ENCODE measurements at places on chromosomes 12 and 14.

DNA sequence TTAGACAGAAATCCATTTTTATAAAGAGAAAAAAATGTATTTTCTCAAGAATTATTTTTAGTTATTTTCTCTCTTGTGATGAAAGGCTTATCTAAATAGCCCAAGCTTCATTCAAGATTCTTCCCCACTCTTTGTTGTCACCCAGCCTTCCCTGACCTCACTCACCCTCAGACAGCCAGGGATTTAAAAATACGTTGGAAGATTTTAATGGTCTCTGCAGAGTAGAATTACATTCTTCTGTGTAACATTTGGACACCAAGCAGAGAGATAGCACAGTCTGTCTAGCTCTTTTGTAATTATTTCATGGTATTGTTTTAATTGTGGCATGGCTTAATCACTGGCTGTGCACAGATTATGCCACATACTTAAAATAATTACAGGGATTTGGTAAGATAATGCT lies 130.3 kb downstream of the IGF1 start:
- no peak for DNase-seq

- DNase-seq, result no peak
These were observed 149.5 kb upstream of the SLC38A2 start for GRCh38 chr12:46522071-46522470.

DNA sequence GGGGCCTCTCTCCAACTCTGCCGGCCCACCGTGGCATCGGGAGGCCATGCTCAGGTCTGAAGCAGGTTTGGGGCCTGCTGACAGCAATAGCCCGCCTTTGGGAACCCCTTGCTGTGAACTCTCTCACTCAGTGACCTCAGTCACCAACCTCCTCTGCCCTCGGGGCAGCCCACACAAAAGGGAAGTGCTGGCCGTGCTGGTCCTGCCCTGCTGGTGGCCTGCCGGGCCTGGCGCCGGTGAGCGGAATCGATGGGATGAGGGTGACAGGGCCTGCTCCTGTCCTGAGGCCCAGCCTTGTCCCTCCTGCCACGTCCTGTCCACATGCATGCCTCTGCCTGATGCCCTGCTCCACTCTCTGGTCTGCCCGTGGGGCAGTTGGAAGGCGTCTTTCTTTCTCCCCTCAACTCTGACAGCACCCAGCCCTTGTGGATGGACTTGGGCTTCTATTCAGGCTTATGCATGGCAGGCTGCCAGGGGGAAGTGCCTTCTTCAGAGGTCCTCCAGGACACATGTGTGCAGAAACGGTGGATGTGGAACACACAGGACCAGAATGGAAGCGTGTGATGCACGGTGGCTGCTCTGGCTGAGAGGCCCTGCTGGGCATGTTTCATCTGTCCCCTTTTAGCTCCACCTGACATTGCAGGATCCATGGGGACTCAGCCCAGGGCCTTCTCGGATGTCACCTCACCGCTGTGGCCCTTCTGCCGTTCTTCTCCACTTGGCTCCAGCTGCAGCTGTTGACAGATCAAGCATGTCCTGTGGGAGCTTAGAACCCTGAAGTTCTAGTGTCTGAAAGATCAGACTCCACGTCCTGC lies 31.9 kb downstream of the IL31 start:
- no peak for DNase-seq

DNA sequence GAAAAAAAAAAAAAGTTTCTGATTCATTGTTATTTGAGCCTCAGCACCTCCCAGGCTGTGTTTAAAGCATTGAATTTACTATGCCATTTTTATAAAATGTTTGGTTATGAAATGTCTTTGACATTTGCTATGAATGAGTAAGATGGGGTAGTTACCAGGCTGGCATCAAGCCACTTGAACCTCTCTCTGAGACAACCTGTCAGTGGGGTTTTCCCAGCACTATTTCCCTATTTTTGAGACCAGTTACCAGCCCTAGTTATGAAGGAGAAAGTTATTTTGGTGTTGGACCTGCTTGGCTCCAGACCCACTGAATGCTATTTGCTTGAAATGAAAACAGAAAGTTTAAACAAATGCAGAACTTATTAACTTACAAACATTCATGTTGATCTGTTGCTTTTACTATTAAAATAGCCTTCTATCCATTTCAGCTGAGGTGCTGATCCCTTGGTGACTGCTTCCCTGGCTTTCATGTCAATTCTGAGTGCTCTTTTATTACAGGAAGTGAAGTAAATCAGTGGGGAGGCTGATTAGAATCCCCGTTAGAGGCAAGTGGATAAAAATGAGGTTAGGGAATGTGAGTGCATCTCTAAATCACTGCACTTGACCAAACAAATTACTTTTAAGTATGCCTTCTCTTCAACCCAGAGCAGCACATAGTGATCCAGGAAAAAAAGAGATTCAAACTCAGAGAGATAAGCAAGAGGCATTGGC lies 37.8 kb downstream of the LLPH start:
- no peak for DNase-seq

- DNase-seq, result no peak
These were observed 100.5 kb downstream of the EXOC5 start for GRCh38 chr14:57168138-57168679.

DNA sequence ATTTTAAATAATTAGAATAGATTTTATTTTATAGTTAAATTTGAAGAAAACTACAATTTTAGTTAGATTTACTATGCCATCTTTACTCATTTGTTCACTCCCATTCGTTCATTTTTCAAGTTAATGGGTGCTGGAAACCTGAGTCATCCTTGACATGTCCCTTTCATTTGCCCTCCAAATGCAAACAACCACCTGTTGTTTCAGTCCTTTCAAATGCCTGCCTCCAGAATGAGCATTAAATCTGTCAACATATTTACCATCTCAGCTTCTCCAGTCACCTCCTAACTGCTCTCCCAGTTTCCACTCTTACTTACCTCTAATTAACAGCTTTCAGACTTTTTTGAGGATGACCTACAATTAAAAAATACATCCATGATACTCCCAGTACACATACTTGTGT lies 375.5 kb downstream of the RAD51B start:
- no peak for DNase-seq

GRCh38 chr14:79475887-79476532 lies 735.3 kb downstream of the DIO2 start:
- no peak for DNase-seq

DNA sequence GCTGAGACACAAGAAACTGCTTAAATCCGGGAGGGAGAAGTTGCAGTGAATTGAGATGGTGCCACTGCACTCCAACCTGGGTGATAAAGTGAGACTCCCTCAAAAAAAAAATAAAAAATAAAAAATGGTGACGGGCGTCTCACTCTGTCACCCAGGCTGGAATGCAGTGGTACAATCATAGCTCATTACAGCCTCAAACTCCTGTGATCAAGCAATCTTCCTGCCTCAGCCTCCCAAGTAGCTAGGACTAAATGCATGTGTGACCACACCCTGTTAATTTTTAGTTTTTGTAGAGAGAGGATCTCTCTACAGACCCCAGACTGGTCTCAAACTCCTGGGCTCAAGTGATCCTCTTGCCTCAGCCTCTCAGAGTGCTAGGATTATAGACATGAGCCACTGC lies 9.1 kb downstream of the SNX6 start:
- DNase-seq, result no peak

DNA sequence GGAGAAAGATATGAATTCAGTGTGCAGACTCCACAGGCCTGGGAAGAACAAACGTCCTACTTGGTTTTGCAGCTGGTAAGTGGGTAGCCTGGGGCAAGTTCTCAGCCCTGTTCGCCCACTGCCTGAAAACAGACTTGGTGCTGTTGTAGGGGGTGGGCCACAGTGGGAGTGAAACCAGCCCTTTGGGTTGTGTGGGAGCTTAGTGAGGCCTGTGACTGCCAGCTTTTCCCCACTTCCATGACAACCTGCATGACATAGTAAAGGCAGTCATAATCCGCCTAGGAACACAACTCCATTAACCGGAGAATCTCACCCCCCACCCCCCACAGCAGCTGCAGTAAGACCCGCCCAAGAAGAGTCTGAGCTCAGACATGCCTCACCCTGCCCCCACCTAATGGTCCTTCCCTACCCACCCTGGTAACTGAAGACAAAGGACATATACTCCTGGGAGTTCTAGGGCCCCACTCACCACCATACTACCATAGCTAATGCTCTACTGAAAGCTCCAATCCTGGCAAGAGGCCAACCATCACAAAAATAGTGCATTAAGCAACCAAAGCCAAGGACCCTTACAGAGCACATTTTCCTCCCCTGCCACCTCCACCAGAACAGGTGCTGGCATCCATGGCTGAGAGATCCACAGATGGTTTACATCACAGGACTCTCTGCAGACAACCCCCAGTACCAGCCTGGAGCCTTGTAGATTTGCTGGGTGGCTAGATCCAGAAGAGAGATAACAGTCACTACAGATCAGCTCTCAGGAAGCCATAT lies 39.8 kb upstream of the LMNTD1 start:
- no peak for DNase-seq

DNA sequence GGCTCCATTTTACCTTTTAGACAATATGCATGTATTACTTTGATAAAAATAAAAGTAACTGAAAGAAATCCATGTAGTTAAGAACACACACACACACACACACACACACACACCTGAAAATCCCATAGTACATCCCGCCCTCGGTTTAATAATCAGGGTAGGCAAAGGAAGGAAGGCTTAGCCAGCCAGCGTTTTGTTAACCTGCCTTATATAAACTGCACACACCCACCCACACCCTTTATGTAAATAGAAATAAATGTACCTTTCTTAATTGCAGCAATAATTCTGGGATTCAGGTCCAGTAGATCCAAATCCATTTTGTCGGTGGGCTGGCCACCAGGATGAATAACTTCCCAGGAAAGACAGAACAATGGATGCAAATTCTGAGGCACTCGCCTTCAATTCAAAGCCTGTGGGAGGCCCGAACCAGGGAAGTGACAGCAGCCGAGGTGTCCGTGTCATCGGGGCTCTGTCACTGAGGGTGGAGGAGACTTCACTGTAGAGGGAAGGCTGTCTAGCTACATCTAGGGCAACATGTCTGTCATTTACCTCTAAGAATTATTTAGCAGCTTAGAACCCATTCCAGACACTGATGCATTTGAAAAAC lies 4.4 kb downstream of the XRCC3 start:
- DNase-seq, result no peak

GRCh38 chr12:121139286-121139685 lies 6.6 kb downstream of the P2RX7 start:
- no peak for DNase-seq

GRCh38 chr14:99905121-99905520 lies 111.9 kb downstream of the EML1 start:
- DNase-seq, result no peak

DNA sequence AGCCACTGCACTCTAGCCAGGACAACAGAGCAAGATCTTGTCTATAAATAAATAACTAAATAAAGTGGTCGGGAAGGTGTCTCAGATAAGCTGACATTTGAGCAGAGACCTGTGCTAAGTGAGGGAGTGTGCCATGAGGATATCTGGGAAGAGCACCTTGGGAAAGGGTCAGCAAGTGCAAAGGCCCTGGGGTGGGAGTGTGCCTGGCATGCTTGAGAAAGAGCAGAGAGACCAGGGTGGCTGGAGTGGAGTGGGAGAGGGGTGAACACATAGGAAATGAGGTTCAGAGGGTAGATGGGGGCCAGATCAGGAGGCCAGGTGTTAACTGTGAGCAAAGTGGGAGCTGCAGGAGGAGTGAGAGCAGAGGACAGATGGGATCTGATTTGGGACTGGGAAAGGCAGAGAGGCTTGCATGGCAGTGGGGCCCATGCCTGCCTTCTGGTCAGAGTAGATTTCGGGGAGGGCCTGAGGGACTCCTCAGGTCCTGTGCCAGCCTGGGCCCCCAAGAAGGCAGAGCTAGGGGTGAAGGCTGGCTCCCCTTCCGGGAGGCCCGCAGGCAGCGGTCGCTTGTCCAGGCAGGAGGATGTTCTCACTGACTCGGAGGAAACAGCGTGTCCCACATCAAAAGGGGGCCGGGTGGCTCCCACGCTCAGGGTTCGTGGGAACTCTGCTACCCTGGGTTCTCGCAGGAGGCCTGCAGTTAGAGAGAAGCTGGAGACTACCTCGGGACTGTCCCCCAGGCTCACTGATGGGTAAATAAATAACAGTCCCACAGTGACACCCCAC lies 32.6 kb downstream of the DTX1 start:
- DNase-seq, result peak; percentile 65

- DNase-seq, result no peak
These were observed 19.4 kb downstream of the GRIN2B start for GRCh38 chr12:13961971-13962370.

Measured in CD4-positive, alpha-beta T cell treated with Interleukin-10 for 1 hour (primary cell).